ENCODE measurements at places on chromosomes 5 and 9.
A peak's percentile ranks its signal among the peaks of the same experiment; 100 is the strongest.

GRCh38 chr9:88528080-88528790 is 6.7 kb upstream of the NXNL2 start:
- DNase-seq: no peak

DNA sequence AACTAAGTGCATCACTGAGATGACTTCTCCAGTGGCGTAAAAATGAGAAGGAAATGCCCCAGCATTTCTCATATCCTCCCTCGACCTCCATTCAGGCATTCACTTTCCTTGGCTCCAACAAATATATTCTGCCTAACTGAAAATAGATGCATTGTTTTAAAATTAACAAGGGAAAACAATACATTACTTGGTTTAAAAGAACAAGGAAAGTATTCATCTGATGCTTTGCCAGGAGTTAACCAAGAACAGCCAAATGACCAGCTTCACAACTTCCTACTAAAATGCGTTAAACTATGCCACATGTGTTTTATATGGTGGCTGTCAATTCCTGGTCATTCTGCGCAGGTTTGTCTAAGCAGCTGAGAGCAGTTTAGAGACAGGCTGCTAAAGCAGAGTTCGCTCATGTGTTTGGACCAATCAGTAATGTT is 121.4 kb downstream of the GNAQ start:
- no peak for DNase-seq

GRCh38 chr5:55498457-55498856 is 36.3 kb downstream of the PLPP1 start:
- DNase-seq: no peak

DNA sequence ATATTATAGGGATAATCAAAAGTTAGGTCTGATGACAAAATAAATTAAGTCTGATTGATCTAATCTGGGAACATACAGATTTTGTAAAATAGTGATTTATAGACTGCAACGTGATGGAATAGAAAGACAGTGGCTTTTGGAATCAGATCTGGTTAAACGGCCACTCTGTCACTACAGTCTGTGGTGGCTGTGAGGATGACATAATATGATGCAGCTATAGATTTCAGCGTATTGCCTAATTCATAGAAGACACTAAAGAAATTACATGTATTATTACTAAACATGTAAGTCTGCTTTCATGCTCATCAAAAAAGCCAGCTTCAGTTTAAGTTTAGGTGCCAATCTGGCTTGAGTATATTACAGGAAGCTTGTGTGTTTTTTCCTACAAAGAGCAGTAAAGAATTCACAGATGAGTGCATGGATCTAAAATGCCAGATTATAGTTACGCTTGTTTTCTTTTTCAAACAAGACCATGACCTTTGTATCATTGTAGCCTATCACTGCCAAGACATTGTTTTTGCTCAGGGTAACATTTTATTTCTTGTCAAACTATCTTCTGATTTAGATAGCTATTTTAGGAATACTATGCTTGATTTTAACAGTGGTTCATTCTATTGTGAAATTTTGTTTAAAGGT is 25.7 kb downstream of the CPEB4 start:
- no peak for DNase-seq

DNA sequence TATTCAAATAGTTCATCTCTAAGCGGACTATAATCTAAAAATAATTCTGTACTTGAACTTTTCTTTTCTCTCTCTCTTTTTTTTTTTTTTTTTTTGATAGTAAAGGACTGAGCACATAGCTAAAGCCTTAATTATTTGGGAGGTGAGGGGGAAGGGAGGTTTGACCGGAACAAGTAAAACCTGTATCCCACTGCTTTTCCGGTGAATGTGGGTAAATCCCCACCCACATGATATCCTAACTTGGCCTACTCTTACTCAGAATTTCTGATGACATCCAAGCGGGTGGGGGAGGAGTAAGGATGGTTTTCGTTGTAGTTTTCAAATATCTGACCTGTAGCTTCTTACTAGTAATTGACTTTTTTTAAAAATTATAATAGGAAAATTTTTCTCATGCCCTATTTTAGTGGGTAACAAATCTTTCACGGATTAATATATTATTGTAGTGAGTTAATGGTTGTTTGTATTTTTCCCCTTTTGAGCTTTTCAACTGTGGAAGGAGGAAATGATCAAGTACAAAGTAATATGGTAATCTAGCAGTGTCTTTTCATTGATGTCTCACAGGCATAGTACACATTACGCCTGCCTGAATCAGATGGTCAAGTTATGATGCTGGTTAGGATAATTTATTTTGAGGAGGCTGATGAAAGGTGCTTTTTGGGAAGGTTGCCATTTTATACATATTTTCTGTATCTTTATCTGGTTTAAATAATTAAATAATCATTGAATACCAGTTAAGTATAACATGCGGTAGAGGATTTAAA is 2.2 kb upstream of the ELL2 start:
- DNase-seq: no peak

DNA sequence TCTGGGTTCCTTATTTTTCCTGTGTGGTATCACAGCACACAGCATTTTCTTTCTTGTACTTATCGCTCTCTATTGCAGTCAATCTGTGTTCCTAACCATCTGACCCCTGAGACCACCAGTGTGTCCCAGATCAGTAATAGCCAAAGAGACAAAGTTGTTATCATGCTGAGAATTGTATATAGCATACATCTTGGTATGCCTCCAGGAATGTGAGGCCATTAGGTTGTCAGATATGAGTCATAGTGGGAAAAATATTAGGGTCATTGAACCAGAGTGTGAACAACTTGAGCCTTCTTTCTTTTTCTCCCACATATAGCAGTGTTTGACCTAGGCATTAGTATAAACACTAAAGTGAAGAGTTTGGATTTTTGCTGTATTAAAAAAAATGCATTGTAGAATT is 106.3 kb downstream of the NDUFAF2 start:
- DNase-seq: no peak

DNA sequence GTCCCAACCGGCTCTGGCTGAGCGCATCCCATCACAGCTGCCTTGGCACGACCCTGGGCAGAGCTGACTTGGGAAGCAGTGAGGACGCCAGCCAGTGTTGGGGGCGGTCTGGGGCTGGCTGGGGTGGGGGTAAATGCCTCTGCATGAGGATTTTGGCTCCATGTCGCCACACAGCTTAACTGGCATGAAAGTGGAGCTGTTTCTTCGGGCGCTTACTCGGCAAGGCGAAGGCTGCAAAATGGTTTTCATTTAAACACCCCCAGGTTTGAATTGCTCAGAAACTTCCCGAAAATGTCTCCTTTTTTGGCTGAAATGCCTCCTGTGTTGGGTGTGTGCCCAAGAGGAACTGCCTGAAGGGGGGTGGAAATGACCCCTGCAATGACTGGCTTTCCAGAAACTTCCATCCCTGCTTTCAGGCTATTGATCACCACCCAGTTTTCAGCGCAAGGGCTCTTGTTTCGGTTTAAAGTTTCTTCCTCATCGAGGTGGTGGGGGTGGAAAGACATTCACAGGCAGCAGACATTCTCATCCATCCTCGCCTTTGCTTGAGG is 38.3 kb downstream of the PTGES start:
- no peak for DNase-seq

DNA sequence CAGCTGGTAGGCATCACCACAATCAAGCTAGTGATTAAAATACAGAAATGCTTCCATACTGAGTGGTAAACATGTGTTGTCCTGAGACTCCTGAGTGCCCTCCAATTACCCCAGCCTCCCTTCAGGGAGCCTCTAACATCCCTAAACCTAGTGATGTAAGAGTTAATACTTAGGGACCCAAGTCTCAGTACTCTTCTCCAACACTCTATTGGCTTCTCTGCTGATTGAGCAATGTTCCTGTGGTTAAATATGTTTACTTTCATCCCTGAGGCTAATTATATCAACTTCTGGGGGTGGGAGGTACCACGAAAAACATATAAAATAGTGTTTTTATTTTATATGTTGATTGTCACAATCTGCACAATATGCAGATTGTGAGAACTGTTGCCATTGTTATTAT is 5.0 kb downstream of the GRXCR2 start:
- DNase-seq: no peak

DNA sequence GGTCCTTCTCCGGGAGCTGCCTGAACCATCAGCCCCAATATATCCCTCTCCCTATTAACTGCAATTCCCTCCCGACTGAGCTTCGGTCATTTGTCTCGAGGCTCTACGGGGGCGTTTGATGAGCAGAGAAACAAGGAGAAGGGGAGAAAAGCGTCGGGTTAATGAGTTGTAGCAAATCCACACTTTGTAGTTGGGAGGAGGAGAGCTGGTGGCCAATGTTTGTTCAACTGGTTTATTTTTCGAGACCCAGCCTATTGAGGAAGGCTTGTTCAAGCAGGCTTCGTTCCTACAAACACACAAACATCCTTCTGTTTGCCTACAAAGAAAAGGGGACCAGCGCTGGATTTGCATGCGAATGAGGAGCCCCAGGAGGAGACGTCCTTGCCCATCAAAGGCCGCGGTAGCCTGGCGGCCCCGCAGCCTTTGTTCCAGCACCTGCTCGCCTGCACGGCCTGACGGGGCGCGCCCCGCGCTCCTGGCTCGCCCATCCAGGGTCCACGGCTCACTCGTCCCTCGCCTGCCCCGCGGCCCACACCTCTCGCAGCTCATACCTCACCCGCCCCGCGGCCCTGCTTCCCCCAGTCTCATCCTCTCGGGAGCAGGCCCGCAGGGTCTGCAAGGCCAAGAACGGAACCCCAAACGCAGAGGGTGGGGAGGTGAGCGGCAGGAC is 4.6 kb downstream of the FOXD1 start:
- DNase-seq: no peak

DNA sequence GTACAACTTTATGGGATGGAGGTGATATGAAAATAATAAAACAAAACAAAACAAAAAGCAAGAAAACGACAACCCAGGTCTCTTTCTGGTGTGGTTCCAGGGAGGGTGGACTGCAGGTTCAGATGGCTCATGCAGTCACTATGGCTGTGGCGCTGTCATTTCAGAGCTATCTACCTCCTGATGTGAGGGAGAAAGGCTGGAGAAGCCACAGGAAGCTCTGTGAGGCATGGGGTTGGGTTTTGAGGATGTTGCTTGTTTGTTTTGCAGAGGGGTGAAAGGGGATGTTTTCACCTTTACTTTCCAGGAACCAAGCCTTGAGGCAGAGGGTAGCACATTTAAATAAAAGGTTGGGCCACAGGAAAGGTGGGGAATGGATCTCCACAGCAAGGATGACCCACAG is 18.7 kb downstream of the NIPAL4 start:
- DNase-seq: no peak

- DNase-seq: no peak
These were observed 289.8 kb upstream of the ANKRD55 start for GRCh38 chr5:56522960-56523359.

DNA sequence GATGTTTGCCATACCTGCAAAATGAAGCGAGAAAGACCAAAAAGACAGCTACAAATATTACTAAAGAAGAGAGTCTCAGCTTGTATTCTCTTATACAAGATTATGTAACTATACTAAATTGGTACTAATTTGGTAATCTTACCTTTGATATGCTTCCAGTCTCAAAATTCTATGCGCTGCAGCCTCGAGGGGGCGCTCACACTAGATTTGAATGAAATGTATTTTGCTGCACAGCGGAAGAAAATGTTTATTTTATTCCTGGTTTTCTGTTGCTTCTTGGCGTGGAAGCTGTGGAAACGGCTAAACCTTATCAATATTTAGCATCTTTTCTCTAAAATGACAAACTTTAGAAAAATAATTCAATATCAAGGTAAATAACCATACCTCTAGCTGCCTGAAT is 267.0 kb upstream of the NUDT12 start:
- no peak for DNase-seq

- DNase-seq: no peak
These were observed 7.5 kb upstream of the OTULINL start for GRCh38 chr5:14574096-14574495.

GRCh38 chr9:16312116-16312515 is 558.4 kb downstream of the BNC2 start:
- no peak for DNase-seq

DNA sequence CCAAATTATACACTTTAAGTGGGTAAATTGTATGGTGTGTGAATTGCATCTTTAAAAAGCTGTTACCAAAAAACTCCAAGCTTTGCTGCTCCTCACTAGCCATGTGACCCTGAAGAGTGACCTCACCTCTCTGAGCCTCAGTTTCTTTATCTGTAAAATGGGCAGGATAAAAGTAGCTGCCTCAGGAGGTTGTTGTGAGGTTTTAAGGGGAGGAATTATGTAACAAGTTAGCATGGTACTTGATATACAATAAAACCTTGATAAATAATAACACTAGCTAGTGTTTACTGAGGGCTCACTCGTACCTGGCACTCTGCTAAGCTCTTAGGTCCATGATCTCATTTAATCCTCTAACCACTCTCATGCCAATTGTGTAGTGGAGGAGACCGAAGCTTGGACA is 19.0 kb upstream of the PHF19 start:
- DNase-seq: no peak

DNA sequence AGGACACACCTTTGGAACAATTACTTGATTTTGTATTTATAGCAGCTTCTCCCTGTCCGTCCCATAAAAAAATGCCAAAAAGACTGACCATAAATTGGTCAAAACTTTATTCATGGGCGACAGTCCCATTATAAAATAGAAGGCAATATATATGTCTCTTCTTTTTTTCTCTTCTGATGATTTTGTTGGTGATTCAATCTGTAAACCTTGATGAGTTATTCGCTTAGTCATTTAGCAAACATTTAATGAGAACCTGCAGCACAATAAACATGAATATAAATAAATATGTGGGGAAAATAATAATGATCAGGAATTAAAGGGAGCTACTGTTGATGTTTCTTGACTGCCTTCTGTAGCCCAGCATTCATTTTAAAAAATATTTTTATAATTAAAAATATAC is 356.4 kb upstream of the ACTBL2 start:
- DNase-seq: no peak

DNA sequence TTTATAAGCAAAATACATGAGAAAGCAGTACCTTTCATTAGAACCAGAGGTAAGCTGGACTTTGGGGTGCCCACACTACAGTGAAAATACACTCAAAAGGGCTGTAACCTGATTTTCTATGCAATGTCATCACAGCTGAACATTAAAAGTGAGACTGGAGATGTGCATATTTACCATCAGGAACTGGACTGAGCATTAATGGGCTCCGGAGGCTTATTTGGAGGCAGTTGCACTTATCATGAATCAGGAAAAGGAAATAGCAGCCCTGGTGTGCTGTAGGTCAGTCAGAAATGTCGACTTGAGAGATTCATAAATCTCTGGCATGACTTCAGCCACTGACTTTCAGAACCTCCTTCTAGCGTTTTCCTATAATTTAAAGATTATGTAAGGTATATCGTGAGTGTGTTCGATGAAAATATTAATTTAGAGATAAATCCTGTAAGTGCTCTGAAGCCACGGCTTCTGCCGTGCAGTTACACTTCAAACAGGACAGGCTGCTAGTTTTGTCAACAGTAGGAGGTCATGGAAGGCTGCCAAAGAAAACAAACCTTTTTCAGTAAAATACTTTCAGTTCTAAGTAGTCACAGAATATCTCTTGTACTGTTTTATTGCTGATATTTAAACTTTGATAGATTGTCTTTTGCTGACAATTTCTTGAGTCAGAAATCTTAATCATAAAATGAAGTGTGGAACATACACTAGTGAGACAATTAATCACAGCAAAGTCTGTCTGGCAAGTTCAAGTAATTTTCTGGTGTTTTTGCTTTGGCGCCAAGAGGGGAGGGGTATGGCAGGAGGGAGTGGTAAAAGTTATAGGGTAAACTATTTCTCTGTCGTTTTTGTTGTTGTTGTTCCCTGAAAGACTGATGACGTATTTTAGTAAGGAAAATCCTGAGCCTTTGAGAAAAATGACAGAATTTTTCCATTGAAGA is 939.7 kb downstream of the NR2F1-AS1 start:
- DNase-seq: peak; percentile 91

GRCh38 chr9:87944096-87944495 is 26.3 kb downstream of the SPATA31C1 start:
- no peak for DNase-seq

Data from right renal pelvis (tissue), 4 donors.